Thyroid gland (tissue), 4 donors: ENCODE measurements at places on chromosomes 13 and 19.
A peak's percentile ranks its signal among the peaks of the same experiment; 100 is the strongest.

GRCh38 chr13:52713894-52714293 lies 25.7 kb downstream of the CNMD start:
- no peak for DNase-seq

GRCh38 chr19:49997709-49998108 lies 27.5 kb downstream of the VRK3 start:
- no peak for DNase-seq

GRCh38 chr13:51000571-51001260 lies 91.1 kb downstream of the RNASEH2B start:
- DNase-seq = no peak

- DNase-seq = no peak
These were observed 982.4 kb upstream of the MIR17HG start for GRCh38 chr13:90365130-90365529.

DNA sequence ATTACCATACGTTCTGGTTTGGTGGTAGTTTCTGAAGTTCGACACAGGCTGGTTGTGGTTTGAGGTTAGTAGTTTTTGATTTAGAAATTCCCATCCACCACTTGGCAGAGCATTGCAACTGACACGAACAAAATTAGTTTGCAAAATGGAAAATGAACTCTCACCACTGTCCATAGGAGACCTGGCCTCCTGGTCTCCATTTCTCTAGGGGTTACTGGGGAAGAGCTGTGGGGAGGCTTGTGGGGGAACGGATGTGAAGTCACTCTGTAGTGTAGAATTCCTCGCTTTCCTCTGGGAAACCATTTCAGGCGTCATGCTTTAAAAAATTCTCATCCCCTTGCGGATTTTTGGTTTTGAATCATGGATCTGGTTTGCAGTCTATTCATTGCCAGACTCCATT lies 321.5 kb upstream of the MAB21L1 start:
- DNase-seq = no peak

GRCh38 chr19:31348481-31349159 lies 616 bp downstream of the TSHZ3 start:
- DNase-seq = peak; percentile 55

DNA sequence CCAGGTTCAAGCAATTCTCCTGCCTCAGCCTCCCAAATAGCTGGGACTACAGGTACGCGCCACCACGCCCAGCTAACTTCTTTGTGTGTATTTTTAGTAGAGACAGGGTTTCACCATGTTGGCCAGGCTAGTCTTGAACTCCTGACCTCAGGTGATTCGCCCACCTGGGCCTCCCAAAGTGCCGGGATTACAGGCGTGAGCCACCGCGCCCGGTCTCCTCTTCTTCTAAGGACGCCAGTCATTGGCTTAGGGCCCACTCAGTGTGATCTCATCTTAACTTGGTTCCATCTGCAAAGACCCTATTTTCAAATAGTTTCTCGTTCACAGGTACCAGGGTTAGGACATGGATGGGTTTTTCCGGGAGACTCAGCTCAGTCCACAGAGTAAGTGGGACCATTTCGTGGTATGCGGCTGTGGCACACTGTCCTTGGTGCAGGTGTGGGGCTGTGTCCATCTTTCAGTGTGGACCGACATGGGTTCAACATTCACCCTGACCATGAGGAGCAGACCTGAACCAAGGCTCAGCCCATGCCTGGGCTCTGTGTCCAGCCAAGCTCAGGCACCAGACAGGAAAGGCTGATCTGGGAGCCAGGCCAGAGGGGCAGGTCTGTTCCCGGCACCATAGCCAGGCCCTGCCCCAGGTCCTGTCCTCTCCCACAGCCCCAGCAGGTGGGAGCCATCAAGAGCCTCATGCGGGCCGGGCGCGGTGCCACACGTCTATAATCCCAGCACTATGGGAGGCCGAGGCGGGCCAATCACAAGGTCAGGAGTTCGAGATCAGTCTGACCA lies 2.8 kb upstream of the MKNK2 start:
- peak; percentile 51 for DNase-seq

DNA sequence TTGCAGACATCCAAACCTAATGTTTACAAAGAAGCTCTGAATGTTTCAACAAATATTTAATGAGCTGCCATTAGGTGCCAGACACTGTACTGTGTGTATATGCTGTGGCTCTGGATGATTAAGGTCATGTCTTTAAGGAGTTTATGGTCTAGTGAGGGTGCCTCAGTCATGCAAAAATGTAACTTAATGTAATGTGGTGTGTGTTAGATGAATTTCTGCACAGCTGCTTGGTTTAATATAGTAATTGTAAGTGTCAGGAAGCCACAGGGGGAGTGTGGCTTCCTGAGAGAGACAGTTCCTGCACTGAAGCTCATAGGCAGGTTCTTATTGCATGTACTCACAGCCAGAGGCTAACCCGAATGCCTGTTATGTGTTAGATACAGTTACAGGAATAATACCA lies 43.3 kb downstream of the SPATA13 start:
- DNase-seq = no peak

- peak; percentile 70 for DNase-seq
These were observed 4.0 kb upstream of the GRIN3B start for GRCh38 chr19:996051-996838.

DNA sequence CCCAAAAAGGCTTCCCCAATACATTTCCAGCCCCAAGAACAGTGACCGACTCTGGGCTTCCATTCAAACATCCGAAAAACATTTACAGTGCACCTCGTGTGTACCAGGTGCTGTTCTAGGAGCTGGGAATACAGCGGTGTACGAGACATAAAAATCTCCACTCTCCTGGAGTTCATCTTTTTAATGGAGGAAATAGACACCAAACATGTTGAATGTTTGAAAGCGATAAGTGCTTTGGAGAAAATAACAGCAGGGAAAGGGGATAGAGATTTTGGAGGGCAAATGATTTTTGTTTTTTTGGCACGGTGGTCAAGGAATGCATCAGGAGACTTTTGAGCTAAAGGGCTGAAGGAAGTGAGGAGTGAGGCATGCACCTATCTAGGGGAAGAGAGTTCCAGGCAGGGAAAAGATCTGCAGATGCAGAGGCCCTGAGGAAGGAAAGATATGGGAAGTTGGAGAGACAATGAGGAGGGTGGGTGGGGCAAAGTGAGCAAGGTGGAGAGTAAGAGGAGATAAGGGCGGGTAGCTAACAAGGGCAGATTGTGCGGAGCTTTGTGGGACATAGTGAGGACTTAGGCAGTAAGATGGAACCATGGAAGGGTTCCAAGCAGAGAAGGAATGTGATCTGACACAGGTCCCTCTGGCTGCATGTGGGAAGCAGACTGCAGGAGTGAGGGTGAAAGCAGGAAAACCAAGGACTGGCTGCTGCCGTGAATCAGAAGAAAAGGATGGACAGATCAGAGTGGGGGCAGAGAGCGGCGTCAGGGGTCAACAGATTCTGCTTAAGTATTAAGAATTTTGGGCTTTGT lies 703 bp upstream of the FBL start:
- no peak for DNase-seq

GRCh38 chr13:84684804-84685203 lies 802.5 kb upstream of the SLITRK1 start:
- DNase-seq = no peak

DNA sequence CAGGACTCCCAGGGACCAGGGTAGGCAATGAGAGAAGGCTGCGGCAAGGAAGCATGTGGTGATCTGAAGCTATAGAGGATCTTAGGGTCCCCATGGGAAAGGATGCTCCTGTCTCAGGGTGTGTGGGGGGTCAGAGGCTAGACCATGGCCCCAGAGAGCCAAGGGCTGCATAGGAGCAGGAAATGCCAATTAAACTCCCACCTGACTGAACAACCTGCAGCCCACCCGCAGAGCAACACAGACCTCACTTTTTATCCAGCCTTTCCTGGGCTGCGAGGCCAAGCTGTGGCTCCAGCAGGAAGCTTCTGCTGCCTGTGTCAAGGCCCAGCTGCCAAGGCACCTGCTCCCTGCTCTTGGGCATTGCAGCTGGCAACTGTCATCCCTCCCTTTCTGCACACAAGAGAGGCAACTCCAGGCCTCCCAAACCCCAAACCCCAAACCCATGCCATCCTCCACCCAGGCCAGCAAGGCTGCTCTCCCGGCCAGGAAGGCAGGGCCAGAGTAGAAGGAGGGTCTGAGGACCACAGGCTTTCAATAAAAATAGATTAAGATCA lies 290.1 kb downstream of the FOXO1 start:
- DNase-seq = no peak

GRCh38 chr13:77521194-77521593 lies 14.3 kb upstream of the SCEL start:
- no peak for DNase-seq

- peak; percentile 35 for DNase-seq
These were observed 941 bp downstream of the MYPOP start for GRCh38 chr19:45901432-45901911.

- DNase-seq = no peak
These were observed 1512.0 kb downstream of the SLITRK1 start for GRCh38 chr13:82370316-82370715.

DNA sequence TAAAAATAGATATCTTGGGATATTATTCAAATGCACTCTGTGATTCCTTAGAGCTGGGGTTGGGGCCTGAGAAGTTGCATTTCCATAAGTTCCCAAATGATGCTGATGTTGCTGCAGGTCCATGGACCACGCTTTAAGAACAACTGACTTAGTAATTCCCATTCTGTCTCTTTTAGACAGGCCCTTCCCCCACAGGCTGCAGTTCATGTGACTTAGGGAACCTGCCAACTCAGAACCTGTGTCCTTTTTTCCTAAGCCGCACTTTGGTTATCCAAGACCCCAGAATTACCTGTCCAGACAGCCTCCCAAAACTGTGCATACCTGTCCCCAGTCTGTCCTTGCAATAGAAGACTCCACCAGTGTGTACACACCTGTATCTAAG lies 1.7 kb upstream of the ITGBL1 start:
- DNase-seq = no peak

- no peak for DNase-seq
These were observed 4.6 kb upstream of the RFXAP start for GRCh38 chr13:36814465-36814864.

- DNase-seq = no peak
These were observed 9.8 kb upstream of the ALOX5AP start for GRCh38 chr13:30725326-30726085.

DNA sequence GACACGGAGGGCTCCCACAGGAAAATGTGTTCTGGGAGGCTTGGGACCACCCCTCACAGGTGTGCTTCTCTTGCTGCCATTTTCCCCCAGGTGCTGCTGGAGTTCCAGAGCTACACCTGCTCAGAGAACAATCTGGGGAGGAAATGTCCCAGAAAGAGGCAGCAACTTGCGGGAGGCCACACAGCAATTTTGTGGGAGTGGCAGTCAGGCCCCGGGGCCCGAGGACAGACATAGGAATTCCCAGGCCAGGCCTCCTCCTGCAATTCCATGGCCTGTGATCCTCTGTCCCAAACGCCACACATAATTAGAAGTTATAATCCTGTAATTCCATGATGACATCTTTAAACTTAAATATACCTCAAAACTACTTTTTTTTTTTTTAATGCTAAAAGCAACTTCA lies 1.8 kb downstream of the RHPN2 start:
- DNase-seq = no peak

- DNase-seq = no peak
These were observed 22.9 kb downstream of the MBNL2 start for GRCh38 chr13:97245011-97245410.

- no peak for DNase-seq
These were observed 8.4 kb upstream of the PTPRS start for GRCh38 chr19:5349041-5349440.

DNA sequence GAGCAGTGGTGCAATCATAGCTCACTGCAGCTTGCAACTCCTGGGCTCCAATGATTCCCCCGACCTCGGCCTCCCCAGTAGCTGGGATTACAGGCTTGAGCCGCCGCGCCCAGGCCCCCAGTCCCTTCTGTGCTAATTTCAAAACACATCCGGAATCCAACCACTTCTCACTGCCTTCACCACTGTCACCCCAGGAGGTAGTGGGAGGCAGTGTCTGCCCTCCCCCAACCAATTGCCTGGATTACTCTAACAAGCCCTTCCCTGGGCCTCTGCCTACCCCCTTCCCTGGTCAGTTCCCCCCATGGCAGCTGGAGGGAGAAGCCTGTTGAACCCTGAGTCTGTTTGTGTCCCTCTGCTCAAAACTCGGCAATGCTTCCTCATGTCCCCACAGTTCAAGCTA lies 2.3 kb downstream of the PRAM1 start:
- no peak for DNase-seq

DNA sequence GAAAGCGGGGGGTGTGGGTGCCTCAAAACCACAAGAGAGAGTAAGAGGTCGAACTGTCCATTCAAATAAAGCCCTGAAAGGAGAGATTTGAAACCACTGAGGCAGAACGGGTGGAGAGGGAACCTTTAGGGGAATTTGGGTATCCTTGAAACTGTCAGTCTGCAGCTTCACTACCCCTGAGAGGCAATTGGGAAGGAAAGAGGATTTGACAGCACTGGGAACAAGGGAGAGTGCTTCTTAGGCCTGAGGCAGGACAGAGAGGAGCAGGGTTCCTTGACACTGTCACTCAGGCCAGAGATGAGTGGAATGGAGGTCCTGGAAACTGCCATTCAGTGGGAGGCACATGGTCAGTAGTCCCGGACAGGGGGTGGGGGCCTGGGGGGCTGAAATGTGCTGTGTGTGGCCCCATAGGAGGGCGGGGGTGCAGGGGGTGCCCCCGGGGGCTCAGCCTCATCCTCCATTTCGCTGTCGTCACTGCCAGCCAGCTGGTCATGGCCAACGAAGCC lies 5.0 kb downstream of the GFY start:
- DNase-seq = no peak

DNA sequence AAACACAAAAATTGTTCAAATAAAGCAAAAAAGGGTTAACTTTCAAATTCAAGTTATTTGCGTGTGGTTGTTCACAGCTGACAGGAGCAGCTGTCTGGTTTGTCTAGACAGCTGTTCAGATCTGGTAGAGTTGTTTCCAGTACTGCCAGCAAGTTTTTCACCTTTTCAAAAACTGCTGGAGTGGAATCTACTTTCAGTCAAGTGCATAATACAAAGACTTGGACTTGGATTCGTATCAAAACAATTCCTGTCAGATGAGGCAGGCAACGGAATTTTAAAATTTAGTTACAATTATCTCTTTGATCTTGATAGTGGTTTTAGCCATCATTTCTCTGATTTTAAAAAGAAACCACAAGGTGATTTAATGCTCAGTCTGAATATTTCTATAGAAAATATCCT lies 51.7 kb upstream of the EEF1AKMT1 start:
- peak; percentile 32 for DNase-seq

DNA sequence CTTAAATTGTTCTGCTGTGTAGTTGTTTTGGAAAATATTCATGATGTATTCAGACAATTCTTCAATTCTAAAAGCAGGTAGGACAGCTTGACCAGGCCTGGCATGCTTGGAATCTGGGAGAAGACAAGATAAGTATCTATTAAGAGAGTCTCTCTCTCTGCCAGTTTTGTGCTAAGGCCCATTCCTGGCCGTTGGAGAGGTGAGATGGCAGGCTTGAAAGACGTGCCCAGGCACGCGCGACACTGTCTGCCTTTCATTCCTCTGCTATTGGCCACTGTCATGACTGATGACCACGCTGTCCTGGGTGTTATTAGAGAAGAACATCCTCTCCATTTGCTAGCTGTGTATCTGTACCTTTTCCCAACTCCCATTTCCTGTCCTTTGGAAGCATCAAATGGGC lies 90.3 kb downstream of the LHFPL6 start:
- DNase-seq = no peak

- DNase-seq = no peak
These were observed 23.0 kb downstream of the GPC6 start for GRCh38 chr13:93249364-93250306.

- DNase-seq = peak; percentile 64
These were observed 378 bp downstream of the TLE6 start for GRCh38 chr19:2977746-2978138.
